Activated CD8-positive, alpha-beta memory T cell treated with anti-CD3 and anti-CD28 coated beads for 1 hour (primary cell): ENCODE measurements at places on chromosomes 3 and 15.

DNA sequence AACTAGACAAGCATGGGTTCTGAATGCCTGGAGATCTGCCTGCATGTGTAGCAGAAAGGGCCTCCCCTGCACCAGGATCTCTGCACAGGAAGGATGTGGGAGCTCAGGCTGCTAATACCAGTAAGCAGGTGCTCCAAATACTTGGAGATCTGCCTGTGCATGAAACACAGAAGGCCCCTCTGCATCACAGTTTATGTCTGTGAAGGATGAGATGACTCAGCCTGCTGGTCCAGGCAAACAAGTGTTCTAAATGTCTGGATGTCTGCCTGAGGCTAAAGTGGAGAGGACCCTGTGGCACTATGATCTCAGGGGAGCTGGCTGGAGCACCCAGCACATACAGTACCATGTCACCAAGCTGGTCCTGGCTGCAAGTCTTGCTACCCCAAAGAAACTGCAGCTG lies 678.8 kb downstream of the MCTP2 start:
- DNase-seq: no peak

DNA sequence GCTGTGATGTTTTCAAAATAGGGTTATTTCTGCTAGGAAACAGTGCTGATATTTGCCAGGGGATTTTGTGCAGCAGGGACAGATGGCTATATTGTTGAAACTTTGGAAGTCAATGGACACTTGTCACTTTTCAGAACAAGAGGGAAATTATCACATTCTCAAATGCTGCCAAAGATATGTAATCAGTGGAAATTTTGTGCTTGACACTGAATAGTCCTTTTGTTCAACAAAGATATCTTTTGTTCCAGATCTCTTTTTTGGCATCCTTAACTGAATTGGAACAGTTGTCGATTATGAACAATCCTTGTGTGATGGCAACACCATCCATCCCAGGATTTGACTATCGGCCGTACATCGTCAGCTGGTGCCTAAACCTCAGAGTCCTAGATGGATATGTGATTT lies 7.8 kb downstream of the CEP97 start:
- no peak for DNase-seq

- DNase-seq: no peak
These were observed 18.0 kb upstream of the RAD18 start for GRCh38 chr3:8981296-8981695.

DNA sequence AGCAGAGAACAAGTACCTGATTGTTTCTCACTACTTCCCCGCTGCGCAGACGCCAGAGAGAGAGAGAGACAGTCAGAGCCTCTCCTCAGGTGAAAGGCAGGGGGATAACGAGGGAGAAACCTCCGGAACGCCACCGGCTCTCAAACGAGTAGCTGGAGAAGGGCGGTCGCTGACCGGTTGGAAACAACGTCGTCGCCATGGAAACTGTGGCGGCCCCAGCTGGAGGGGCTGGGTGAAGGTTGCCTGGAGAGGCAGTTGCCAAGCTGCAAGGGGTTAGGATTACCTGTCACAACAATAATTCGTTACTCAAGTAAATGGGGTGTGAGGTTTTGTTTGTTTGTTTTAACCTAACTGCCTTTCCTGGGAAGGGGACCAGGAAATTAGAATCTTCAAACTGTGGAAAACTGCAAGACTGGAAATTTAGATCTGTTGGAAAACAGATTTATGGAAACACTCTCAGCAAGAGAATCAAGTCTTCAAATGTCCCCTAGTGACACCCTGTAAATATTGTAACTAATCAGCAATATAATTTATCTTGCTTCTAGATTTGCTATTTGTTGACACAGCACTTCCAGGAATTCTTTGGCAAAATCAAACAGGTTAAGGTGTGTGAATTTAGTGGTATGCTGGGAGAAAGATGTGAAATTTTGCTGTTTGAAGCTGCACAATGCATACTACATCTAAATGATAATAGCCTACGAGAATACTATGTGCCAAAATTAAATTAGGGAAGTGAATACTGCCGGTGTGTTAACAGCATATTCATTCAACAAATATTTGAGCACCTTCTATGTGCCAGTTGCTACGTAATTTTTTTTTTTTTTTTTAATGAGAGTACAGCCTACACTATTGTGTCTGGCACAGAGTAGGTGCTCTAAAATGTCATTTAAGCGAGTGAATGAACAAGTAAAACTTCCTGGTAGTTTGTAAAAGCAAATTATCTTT lies at the start of gene DNAH12:
TSS of gene DNAH12 (minus strand) at position 164 of the 945 bp plus-strand sequence. CDS start 1,474 bp downstream, outside the sequence.
- DNase-seq: no peak

DNA sequence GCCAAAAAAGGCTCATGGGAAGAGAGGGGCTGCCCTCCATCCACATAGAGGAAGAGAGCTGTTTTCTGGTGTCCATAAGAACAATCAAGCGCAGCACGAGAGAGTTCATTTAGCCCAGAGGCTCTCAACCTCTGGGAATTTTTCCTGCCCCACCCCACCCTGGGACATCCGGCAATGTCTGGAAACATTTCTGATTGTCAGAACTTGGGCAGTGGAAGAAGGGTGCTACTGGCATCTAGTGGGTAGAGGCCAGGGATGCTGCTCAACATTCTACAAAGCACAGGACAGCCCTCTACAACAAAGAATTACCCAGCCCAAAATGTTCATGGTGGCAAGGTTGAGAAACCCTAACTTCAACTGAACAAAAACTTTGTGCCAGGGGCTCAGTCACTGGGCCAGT lies 92.9 kb downstream of the RAB11A start:
- no peak for DNase-seq
